ENCODE measurements at places on chromosomes 5 and 9.

- DNase-seq, result no peak
These were observed 3.0 kb upstream of the RPL26L1 start for GRCh38 chr5:172956228-172956627.

GRCh38 chr5:2017540-2018389, 135.0 kb upstream of the IRX4 start:
- DNase-seq, result peak; percentile 17

- no peak for DNase-seq
These were observed 31.3 kb upstream of the HSPA9 start for GRCh38 chr5:138606378-138607064.

- DNase-seq, result no peak
These were observed 47.6 kb upstream of the SHOC1 start for GRCh38 chr9:111842313-111842712.

DNA sequence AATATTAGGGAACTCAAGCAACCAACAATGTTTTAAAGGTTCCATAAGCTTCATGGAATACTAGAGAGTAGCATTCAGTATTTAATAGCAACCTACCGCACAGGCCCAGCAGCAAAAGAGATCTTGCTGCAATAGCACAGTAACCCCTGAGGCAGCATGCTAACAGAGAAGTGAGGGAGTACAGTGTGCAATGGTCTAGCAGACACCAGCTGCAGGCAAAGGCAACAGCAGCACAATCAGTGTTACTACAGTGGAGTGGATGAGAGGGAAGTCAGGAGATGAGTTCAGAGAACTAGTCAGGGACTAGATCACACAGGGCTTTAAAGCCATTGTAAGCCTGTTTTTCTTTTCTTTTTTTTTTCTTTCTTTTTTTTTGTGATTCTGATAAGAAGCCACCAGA, 2.8 kb downstream of the TICAM2 start:
- DNase-seq, result no peak

DNA sequence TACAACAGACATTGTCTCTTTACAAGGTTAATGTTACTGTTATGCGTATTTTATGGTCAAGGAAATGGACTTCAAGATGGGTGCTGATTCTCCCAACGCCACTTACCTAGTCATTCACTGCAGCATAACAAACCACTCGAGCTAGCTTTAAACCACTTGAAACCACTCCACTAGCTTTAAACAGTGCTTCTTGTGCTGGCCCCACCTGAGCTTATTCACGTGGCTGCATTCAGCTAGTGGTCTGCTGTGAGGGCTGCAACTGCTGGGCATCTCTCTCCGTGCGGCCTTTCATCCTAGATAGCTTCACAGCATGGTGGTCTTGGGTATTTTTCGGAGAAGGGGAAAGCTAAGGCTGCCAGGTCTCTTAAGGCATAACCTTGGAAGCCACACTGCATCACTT, 3.5 kb upstream of the HRH2 start:
- no peak for DNase-seq

DNA sequence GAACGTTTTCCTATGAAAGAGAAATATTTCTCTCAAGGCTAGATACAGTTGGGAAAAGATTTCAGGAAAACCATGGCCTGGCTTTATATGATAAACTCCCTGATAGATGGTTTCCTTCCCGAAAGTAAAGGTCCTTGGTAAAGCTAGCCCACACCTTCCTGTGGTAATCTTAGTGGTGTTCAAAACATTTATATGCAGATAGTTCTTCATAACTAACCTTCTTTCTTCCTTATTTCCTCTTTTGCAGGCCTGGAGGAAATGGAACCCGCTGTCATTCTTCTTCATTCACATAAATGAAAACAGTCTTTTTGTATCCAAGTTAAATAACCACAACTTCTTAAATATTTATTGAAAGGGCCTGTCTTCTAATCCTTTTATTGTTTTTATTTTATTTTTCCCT, 474.0 kb upstream of the ACTBL2 start:
- DNase-seq, result no peak

- no peak for DNase-seq
These were observed 272.7 kb downstream of the CD180 start for GRCh38 chr5:66923922-66924321.

GRCh38 chr9:136700304-136700703, 12.1 kb upstream of the DIPK1B start:
- no peak for DNase-seq

- no peak for DNase-seq
These were observed 174.0 kb upstream of the NREP start for GRCh38 chr5:111930905-111931461.

- no peak for DNase-seq
These were observed 125.8 kb upstream of the SLC25A48 start for GRCh38 chr5:135708481-135709207.

DNA sequence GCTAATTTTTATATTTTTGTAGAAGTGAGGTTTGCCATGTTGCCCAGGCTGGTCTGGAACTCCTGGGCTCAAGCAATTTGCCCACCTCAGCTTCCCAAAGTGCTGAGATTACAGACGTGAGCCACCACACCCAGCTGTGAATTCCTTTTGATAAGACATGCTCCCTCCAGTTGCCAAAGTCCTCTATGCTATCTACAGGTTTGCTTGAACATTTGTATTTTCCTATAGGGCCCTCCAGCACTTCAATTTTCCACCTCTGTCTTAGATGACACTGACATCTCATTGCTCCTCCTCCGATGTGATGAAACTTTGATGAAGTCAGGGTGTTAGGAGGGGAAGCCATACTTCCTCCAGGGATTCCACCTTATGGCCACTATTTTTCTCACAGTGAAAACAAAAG, 25.2 kb upstream of the CTSV start:
- DNase-seq, result no peak

GRCh38 chr9:116749772-116750171, 62.7 kb downstream of the TRIM32 start:
- no peak for DNase-seq

DNA sequence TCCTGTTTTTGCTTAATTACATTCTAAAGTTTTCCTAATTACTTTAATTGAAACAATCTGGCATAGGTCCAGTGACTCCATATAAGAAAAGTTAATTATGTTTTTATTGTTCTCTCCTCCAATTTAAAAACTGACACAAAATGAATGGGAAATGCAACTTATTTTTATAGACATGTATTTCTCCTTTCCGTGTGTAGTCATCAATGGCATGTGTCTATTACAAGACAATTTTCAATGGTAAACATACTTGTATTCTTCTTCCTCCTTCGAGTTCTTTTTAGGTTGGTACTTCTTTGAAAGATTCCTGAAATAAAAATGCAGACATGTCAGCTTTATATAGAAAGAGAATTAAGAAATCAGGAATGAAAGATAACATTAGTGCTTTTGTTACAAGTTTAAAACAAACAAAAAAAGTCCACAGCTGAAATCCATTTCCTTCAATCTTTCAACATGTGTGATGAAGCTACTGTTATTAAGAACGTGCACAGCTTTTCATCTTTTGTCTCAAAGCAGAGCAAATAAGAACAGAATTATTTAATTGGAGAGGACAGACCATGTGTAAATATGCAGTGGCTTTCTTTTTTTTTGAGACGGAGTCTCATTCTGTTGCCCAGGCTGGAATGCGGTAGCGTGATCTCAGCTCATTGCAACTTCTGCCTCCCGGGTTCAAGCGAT, 63.8 kb downstream of the FNBP1 start:
- no peak for DNase-seq

GRCh38 chr5:69013481-69013880, 80.3 kb upstream of the SLC30A5 start:
- DNase-seq, result no peak

DNA sequence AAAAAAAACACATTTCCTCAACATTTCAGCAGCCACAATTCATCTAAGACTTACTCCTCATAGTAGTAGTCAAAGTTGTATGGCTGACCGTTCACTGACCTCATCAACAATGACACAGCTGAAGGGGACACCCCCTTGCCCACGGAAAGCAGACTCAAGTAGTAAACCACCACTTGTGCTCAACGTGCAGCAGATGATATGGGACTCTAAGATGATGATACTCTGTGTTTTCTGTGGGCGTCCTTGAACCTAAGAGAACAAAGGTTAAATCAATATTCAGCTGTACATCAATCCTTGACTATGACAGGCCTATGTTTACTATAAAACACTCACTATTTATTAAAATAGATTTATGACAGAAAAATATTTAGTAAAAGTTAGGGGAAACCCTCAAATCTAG, 71.6 kb downstream of the SETX start:
- no peak for DNase-seq

DNA sequence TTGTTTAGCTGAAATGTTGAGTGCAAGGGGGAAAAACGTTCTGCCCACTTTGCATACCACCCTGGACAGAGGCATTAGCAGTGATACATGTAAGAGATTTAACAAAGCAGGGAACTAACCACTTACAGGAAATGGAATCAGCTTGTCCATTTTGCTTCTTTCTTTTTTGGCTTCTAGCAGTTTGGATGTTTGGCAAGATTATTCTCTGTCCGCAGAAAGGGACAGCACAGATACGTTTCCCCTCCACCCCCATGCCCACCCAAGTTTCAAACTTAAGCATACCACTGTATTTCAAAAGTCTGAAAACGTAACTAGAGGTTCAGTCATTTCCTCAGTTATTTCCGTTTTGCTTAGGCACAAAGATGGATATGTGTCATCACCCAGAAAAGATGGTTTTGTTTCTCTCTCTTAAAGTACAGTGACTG, 118.4 kb downstream of the GDNF start:
- no peak for DNase-seq

DNA sequence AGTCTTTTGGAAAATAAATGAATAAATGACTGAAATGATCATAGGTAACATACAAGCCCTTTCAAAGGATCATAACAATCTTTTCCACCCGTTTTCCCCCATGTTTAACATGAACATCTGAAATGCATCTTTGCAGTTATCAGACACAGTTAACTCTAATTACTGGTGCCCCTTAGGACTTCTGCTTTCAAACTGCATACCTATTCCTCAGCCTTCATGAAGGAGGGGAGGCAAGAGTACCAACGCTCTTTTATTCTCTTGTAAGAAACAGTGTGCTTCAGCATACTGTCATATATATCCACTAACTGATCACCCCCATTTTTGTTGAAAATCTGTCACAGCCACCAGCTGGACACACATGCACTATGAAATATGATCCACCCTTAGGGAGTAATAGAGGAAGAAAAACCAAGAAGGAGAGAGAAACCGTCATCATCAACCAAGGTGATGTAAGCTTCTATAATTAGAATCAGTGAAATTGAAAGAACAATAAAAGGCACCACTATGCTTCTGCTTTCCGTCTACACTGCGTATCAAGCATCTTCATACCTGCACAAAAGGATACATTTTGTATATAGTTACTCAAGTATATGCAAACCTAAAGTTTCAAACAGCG, 98.7 kb downstream of the RAPGEF6 start:
- DNase-seq, result no peak

DNA sequence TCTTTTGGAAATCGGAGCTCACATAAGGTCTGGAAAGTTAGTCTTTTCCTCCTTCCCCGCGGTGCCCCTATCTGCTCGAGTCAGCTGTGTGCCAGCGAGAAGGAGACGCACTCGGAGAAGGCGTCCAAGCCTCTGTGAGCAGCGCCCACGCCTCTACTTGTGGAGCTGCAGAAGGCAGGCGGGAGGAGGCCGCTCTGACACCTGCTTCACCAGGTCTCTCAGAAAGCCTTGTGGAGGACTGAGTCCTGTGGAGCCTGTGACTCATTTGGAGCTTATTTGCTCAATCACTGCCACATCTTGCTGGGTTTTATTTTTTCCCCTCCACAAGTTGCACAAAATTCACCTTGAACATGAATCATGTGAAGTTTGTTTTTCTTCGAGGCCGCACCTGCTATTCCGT, 117.5 kb downstream of the IRX2 start:
- DNase-seq, result no peak

DNA sequence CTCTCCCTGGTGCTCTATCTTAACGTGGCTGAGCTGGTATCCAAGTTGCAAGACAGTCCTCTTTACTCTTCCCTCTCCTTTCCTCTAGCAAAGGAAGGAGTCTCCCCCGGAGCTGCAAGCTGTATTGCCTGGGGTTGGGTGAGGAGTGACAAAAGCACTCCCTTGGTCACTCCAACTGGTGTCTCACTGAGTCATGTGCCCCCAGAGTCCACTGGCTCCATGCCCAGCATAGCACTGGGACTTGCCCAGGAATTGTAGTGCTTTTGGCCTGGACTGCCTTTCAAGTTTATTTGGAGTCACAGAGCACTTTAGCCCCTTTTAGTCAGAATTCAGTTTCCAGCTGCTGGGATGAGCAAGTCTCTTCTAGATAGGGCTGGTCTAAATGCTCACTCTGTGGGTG, 82.6 kb upstream of the FST start:
- no peak for DNase-seq

DNA sequence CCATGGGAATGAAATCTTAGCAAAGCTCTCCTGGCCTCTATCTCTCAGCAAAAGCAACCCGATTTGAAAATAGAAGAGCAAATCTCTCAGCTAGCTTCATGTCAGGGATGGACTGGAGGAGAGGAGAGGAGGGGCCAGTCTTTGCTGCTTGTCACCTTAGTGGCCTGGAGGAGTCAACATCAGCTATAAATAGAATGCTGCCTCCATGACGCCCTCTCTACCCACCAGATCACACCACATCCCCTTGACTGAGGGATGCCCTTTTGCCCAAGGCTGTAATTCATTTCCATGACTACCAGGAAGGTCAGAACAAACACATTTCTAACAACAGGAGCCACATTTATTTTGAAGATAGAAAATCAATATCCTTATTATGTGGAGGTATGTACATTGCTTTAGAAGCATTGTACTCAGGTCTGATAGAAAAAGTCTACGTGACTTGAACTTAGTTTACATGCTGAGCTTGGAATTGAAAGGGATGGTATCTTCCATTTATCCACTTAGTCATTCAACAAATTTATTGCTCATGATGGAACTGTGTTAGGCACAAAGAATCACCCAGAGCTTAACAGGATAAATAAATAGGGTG, 92.4 kb upstream of the LIFR start:
- no peak for DNase-seq

GRCh38 chr9:12699529-12699928, 6.3 kb downstream of the TYRP1 start:
- no peak for DNase-seq

DNA sequence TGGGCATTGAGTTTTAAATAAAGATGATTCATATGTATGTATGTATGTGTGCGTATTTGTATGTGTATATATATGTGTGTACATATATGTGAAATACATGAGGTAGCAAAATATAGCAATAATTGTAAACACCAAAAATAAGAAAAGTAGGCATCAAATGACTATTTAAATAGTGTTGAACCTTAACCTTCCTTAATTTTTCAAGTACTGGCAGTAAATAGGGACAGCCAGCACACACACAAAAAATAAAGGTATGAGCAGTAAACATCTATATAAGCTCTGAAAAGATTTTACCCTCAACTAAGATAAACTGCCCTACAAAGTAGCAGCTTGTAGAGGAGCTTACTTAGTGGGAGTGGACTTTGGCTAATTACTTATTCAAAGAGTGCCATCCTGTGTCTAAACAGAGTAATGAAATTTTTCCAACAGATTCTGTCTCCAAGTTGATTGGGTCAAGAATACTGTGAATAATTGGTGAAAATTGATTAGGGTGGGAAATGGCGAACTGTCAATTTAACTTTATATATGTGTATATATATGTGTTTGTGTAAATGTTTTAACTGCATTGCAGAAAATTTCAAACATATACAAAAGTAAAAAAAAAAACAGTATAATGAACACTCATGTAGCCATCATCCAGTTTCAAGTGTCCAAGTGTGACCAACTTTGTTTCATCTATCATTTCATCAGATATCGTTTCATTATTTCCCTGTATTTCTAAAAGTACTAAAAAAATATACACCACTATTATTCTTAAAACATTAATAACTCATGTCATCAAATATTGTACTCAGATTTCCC, 2.0 kb upstream of the ADAMTS6 start:
- DNase-seq, result no peak
